Psoas muscle (tissue), 8 donors: ENCODE measurements at places on chromosomes 1 and 21. TPM values are rescaled to one million over a fixed set of nuclear protein-coding genes. Genes with fewer than 3 reads are reported as not detected.

WRAP73 gene
- total RNA-seq = 10.8 TPM

KRTAP22-1 gene
- total RNA-seq = not detected

AADACL3 gene
- total RNA-seq = not detected

SLFNL1 gene
- 0.16 TPM for total RNA-seq

DNA sequence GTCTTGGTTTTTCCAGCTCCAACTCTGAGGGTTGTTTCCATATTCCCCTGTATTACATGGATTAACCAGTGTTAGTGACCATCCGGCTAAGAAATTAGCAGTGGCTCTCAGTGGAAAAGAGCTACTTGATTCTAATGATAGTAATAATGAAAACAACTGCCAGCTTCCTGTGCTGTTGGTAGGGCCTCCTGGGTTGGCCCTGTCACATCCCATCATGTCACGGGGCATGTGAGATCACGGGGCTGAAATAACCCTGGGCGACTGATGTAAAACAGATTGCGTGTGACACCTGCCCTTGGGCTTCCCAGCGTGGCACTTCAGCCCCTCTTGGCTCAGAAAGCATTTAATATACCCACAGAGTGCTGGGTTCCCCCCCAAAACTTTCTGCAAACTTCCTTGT, 149.0 kb downstream of the ROR1 start:
- peak; percentile 70 for DNase-seq

GRCh38 chr1:171468120-171468750, 17.1 kb upstream of the PRRC2C start:
- no peak for DNase-seq

- no peak for DNase-seq
These were observed 43.2 kb downstream of the GJA5 start for GRCh38 chr1:147717051-147717705.

DNA sequence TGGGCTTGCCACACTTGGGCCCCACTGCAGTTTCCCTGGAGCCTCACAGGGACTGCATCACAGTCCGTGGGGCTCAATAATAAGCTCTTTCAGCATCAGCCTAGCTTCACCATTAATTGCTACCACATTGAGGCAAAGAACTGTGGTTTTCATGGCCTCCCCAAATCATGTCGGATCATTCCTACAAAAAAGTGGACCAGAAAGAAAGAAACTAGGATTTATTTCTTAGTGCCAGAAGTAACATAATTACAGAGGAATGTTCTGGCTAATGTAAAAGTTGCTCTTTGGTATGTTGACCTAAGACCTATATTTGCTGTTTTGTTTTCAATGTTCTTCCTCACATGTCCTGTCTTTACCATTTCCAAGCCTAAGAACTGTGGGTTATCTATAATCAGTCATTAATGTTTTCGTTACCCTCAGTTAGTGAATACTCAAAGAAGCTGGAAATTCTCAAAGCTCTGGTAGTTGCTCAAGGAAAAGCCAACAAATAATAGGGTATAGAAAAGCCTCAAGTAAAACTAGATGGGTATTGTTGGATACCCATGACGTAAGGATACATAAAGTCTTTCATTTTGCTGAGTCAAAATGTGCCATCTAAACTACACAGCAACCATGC, 173.9 kb downstream of the LTN1 start:
- DNase-seq = no peak

GPA33 gene
- total RNA-seq = 2.2 TPM

GRCh38 chr1:3691421-3692204, 39.3 kb downstream of the TP73 start:
- no peak for DNase-seq

GRCh38 chr21:39647476-39647875, 34.7 kb downstream of the B3GALT5 start:
- no peak for DNase-seq

TNFRSF18 gene
- total RNA-seq = not detected

DNA sequence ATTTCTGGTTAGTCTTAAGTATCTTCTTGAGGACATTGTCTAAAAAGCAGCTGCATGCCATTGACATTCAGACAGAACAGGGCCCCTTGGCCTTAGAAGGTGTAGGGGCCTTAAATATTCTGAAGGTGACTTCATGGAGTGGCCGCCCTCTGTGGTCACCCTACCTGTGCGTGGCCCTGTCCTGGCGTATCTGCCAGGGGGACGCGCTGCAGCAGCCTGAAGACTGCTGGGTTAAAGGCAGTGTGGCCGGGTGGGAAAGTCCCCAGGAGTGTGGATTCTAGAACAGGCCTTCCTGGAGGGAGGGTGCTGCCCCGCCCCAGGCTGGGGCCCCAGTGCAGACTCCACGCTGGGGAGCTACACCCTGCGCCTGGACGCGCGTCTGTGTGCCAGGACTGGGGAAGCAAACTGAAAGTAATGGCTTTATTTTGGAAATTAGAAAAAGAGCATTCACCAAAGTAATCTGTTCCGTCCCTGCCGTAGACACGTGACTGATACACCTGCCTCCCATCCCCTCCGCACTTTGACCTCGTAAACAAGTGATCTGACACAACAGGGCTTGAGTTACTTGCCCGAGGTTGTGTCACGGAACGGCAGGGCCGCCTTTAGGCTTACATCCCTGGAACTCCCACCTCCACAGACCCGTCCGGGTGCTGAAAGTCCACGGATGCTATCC, 1.8 kb downstream of the AGPAT3 start:
- no peak for DNase-seq

- DNase-seq = no peak
These were observed 63.6 kb downstream of the TMEM53 start for GRCh38 chr1:44610527-44611148.

DNA sequence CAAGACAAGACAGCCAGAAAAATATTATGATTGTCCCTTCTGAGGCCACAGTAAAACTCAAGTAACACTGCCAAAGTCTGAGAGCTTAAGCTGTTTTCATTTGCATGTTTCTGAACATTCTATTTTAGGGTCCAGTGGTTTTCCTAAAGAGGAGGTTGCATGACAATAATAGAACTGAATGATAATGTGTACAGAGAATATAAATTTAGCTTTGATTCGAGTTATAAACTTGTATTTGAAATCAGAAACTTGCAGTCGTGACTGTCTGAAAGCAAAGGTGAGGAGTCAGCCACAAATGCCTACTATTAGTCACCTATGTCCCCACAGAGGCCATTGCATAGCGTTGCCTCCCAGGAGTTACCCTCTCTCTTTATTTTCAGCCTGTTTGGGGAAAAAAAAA, 363.1 kb upstream of the ADGRL2 start:
- no peak for DNase-seq

GRCh38 chr1:177646757-177647730, 322.8 kb downstream of the SEC16B start:
- no peak for DNase-seq

GRCh38 chr1:10634428-10635084, 159.8 kb downstream of the PEX14 start:
- DNase-seq = no peak

DNA sequence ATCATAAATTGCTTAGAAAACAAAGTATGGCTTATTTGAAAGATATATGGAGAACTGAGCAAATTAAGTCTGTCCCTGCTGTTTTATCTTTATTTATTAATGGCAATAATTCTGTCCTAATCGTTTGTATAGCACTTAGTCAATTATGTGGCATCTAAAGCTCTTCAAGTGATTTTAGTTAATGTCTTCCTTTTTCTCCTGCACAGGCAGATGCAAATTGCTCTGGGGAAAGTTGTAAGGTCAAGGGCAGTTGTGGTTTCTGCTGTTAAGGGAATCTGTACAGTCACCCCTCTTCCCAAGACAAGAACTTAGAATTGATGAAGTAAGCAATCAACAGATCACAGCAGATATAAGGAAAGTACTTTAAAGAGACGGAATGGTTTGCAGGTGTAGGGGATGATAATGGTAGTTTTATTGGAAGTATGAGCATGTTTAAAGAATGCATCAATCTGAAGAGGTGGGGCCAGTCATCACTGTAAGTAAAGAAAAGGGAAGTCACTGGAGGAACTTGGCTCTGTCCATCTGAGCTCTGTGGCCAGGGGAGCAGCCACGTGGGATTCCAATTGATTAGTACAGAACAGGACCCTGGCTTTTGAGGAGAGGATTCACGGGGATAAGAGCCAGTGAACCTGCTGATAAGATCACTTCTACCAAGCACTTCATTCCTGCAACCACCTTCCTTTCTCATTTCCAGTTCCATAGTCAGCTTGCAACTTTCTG, 116.0 kb upstream of the KCNJ6 start:
- no peak for DNase-seq

DNA sequence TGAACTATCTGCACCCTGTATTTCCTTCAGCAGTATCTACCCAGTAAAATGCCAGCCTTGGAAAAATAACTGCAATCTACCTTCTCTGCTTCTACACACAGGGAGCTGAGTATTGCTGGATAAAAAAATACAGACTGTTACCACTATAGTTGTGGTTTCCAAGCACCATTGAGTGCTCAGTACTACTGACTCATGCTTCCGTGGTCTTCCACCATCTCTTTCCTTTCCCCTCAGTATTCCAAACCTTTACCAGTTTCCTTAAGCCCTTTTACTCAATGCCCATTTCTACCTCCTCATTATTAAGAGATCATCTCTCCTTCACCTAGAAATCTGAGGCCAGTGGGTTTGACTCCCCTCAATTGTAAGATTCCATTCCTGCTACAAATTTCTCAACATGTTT, 23.8 kb downstream of the GLMN start:
- no peak for DNase-seq

DNA sequence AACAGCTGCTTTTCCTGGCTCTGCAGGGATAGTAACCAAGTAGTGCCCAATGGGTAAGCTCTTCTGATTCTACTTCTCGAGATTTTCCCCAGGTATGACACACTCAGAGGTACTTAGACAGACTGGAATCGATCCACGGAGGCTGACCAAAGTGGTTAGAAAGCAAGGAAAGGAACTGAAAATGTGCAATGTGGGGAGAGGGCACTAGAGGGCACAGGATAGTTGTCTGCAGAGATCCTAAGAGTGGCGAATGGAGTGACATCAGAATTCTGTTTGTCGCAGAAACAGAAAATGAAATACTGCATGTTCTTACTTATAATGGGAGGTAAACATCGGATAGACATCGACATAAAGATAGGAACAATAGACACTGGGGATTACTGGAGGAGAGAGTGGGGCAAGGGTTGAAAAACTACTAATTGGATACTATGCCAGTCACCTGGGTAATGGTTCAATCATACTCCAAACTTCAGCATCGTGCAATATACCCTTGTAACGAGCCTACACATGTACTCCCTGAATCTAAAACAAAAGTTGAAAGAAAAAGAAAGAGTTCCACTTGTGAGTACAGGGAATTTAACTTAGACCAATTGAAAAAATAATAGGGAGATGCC, 23.3 kb downstream of the CYP2J2 start:
- no peak for DNase-seq

JUN gene
- total RNA-seq = 213 TPM
